ENCODE measurements at places on chromosomes 1 and 21.

- DNase-seq: no peak
Measured at GRCh38 chr1:100413035-100413434, 60.7 kb downstream of the CDC14A start.

DNA sequence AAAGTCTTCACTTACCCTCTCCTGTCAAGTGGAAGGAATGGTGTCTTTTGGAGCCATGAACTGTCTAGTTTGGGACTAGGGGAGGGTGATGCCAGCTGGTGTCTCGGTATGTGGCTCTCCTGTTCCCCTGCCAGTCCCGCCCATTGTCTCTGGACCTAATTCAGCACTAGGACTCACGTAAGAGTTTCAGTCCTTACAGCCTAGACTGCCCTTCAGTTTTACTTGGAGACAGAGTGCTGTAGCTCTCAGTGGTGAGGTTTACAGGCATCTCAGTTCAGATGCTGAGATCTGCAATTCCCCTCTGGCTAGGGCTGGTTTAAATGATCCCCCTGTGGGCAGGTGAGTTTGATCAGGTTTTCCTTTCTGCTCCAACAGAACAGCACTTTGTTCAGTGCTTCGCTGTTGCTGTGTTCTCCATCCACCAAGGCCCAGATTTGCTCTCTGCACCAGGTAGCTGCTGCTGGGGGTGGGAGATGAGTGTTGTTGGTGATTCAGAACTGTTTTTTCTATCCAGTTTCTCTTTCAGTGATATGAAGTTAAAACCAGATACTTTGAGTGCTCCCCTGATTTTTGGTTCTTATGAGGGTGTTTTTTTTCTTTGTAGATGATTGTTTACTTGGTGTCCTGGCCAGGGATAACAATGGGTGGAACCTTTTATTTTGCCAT is 198.3 kb upstream of the RNPC3 start:
- DNase-seq: no peak

- no peak for DNase-seq
Measured at GRCh38 chr1:97730271-97730670, 190.6 kb downstream of the DPYD start.

- DNase-seq: no peak
Measured at GRCh38 chr1:172641492-172641891, 17.4 kb upstream of the FASLG start.

DNA sequence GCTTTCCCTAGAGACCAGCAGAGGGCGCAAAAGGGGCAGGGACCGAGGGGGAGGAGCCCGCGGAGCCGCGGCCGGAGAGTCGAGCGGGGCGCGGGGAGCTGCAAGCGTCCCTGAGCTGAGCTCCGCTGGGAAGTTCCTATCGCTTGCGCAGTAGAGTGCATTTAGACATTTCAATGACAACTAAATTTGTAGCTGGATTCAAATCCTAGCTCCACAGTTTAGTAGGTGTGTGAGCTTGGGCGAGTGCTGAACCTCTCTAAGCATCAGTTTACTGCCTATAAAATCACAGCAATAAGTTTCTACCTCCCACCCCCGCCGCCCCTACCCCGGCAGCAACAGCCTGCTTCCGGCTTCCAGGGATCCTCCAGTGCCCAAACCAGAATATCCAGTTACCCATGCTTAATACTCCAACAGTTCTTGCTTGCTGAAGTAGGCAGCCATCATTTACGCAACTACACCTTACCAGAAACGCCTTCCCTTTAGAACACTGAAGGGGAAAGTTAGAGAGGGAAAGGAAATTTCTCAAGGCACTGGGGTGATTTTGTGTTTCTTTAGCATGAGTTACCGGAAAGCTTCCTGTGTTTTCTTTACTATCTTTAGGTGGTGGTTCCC is 9.1 kb downstream of the TLR5 start:
- DNase-seq: peak; percentile 68

DNA sequence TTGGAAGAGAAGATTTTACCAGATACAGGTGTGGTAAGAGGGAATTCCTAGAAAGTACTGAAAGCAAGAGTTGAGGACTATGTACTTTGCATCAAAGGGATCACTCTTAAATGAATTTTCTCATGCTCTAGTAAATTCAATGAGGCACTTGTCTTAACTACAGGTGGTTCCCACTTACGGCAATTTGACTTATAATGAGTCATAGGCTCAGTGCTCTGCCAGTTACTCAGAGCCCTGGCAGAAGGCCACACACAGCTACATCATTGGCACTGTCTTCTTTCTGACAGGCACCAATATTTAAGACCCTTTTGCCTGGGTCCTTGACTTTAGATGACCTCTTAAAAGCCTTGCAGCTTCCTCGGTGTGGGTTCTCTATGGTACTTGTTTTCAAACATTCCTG is 15.9 kb upstream of the ADAMTS5 start:
- no peak for DNase-seq

DNA sequence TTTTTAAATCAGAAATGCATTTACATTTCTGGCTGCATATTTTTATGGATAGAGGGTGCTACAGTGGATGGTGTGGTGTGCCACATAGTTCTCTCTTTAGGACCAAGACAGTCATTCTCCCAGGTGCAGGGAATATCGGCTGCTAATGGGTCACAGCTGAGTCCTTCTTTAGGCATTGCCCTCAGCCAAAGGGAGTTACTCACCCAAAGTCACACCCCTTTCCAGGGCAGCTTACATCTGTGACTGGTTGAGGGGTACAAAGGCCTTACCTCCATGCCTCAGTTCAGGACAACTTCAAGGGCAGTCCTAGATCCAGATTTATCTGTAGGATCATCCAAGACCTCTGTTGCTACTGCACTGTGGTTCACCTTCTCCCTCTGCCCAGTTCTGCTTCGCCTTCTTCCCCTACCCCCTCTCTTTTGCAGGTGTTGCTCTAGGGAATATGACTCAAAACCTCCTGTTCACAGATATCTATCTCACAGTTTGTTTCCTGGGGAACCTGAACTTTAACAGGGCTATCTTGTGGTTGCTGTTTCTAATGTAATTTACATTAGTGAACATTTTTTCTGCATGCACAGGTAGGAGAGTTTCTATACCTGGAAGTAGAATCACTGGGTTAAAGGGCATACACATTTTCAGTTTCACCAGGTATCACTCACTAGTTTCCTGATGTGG is 413.9 kb downstream of the RPS6KC1 start:
- DNase-seq: no peak

GRCh38 chr1:12078575-12078937 is 15.5 kb downstream of the TNFRSF8 start:
- no peak for DNase-seq

DNA sequence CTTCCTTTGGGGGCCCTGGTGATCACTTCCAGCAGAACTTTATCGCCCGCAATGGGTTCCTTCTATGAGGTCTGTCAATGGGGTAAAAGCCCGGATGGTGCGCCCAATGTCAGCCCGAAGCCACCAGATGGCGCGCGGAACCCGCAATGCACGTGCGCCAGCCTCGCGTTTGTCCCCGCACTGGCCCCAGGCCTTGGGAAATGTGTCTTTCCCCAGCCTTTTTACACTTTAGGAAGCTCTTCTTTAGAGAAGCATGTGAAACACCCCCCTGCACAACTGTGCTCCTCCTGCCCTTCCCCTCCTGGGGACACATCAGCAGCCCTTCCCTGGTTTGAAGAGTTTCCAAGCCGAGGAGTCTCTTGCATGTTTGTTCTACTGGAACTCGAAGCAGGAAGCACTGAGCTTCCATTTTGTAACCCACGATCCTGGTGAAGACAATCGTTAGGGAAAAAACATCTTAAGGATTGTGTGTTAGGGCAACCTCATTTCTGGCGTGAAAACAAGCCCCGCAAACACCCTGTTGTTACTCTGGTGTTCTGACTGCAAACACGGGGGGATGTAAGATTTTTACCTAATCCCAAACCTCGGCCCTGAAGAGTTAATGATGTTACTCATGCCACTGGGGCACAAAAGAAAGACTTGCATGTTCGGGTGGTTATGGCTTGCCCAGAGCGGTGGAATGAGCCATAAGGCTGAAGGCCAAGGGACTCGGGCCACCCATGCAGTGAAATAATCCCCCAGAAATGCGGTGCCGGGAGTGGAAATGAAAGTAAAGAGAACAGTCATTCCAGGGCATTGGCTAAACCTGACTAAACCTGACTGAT is 20.4 kb upstream of the TARBP1 start:
- peak; percentile 70 for DNase-seq

GRCh38 chr1:25621876-25622275 is 5.3 kb downstream of the MAN1C1 start:
- DNase-seq: no peak

DNA sequence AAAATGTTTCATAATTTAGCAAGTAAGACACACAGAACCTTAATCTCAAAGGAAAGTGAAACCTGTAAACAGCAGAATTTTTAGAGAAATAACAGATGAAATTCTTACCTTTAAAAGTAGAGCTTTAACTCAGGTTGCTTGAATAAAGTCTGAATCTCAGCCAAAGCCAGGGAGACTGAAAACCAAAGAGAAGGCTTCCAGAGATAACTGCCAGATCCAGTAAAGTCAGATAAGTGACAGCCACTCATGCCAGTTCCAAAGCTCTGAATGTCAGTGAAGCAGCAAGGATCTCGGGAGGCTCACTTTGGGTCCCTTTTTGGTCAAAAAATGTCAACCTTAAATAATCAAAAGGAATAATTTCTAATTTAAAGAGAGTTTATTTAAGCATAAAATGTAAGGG is 199.9 kb upstream of the CHRM3 start:
- no peak for DNase-seq

GRCh38 chr1:160096274-160097116 is 1.9 kb downstream of the IGSF8 start:
- DNase-seq: no peak

- no peak for DNase-seq
Measured at GRCh38 chr1:16018749-16019643, 1.2 kb upstream of the HSPB7 start.

- DNase-seq: no peak
Measured at GRCh38 chr1:245099401-245099800, 55.4 kb upstream of the KIF26B start.

DNA sequence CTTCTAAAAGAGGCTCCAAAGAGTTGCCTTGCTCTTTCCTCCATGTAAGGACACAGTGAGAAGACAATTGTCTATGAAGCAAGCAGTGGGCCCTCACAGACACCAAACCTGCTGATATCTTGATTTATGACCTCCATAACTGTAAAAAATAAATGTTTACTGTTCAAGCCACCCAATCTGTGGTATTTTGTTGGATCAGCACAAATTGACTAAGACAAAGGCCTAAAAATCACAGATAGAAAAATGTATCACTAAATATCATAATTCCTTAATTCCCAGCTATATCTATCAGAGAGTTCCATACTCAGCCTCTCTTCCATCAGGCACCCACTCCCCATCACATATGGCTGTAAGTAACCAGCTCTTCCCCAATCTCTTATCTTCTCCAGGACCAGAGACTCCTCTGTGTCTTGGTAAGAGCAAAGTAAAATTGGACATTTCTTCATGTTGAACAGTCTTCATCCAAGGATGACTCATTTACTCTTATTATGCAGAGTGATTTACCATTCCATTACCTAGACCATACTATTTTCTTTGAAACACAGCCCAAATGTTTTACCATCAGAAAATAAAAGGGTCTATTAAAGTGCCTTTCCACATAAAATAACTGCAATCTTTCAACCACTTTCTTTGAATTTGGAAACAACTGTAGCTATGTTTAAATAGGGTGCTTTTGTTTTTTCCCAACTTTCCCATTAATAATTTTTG is 503.6 kb downstream of the MRPL39 start:
- no peak for DNase-seq

DNA sequence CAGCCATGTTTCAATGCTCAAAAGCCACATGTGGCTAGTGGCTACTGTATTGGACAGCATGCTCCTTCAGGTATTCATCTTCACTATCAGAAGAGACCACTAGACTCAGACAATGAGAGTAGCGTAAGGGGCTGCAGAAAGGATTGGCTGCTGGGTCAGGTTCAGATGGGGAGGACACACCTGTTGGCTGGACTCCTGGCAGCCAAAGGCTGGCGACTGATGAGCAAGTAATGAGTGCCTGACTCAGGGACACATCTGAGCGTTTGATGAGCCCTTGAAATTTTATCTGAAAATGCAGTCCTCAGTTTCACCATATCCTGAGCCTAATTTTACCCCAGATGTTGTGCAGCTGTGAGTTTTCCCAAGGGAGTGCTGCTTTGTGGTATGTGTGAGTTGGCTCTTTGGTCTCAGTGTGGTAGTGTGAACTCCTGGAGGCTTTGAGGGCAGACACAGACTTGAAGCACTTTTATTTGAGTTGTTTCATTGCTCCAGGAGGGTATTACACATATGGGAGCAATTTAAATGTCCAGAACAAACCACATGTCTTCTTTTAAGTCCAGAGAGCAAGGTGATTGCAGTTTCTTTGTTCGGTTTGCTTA is 9.6 kb downstream of the ST6GALNAC3 start:
- no peak for DNase-seq

DNA sequence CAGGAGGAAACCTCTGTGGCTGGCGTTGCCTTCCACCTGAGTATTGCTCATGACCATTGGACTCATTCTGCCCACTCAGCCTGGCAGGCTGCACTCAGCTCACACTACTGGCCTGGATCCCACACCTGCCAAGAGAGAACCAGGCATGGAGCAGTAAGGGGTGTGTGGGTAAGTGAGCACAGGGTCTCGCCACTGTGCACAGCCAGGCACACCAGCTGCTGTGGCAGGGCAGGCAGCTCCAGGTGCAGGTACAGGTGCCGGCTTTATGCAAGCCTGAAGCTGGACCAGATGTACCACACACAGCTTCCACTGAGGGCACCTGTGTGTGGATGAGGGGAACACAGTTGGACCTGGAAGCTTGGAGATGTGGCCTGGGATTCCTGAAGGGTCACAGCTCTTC is 295.2 kb upstream of the SNX7 start:
- DNase-seq: no peak

- DNase-seq: no peak
Measured at GRCh38 chr1:209428241-209428921, 155.1 kb upstream of the CAMK1G start.

DNA sequence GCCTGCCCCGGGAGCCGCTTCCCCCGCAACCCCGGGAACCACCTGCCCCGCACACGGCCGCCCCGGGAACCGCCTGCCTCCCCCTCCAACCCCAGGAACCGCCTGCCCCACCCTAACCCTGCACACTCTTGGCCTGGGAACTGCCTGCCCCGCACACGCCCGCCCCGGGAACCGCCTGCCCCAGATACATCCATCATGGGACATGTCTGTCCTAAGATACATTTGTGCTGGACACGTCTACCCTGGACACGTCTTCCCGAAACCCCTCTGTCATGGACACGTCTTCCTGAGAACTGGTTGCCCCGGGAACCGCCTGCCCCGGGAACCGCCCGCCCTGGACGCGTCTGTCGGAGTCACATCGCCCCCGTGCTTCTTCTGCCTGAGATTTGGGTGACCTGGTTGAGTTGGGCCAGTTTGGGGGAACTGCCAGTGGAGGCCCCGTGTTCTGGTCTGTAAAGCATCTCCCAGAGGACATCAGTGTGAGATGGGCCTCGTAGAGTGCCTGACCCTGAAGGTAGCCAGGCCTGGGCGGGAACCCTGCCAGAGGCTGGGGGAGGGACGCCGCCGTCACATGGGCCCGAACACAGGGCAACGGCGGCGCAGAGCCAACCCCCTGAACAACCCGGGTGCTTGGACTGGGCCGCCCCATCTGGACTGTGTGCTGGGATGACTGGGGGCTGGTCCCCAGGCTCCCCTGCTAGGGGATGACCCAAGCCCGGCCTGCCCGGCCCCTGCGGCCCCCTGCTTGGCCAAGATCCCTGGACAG is 3.6 kb downstream of the PERM1 start:
- DNase-seq: no peak

Data from activated CD4-positive, CD25-positive, alpha-beta regulatory T cell (primary cell).